IPS DF 6.9 (cell line): ENCODE measurements at places on chromosomes 3 and 15.

DNA sequence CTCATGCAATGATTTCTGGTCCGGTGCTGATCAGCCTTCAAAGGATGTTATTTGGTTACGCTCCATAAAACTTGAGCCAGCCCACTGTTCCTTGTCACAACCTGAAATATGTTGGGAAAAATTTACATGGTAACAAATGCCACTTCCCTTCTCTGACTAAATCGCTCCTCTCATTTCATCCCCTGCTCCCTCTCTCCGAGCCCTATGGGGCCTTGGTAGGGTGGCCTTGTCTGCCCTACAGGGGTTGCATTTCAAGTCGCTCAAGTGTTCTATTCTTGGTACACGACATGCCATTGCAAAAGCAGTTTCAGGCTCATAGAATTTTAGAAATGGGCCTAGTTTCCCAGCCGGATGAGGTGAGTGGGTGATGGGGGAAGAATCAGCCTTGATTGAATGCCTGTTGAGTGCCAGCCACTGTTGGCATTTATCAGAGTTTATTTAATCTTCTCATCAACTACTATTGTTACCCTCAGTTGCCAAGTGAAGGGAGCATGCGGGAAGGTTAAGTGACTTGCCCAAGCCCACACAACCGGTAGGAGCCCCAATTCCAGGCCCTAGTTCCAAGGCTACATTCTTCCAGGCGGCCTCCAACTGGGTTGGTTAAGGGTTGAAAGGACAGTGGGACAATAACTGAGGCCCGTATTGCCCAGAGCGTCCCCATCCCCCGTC, 961 bp upstream of the ABHD2 start:
- DNase-seq: no peak

DNA sequence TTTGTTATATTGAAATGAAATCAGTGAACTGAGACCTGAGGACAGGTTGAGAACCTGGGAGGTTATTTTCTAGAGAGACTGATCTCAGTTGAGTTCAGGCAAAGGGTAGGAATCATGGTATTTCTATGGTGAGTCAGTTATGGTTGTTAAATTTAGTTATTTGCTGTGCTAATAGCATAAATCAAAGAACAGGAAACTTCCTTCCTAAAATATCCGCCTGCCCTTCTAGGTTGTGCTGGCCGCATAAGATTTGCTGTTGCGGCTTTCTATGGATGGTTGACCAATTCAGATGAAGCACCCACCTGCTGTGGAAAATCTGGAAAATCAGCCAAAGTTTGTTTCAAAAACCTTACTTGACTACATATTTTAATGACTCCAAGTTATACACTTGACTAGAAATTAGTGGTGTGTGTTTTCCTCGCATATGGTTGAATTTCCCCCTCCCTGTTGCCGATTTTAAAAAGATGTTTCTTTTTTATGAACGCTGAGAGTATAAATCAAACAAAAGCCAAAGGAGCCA, 52.6 kb downstream of the PLCL2 start:
- no peak for DNase-seq

DNA sequence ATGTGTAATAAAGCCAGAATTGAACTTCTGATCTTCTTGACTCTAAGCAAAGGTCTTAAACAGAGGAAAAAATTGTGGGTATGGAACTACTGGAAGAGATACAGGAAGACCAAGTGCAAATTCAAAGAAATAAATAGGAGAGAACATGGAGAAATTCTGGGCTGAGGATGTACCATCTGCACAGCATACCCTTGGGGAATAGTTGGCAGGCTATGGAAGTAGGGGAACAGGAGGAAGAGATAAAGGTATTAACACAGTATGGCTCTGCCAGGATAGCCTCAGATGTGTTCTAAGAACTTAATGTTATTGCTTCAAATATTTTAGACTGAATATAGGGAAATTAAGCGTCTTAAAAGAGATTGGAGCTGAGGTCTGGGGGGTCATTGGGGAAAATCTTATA, 485.4 kb downstream of the CNTN3 start:
- DNase-seq: no peak

GRCh38 chr3:58073301-58074108, 65.3 kb downstream of the FLNB start:
- no peak for DNase-seq

- no peak for DNase-seq
These were observed 2.7 kb downstream of the HERC1 start for GRCh38 chr15:63831041-63831440.

- DNase-seq: no peak
These were observed at the start of gene CHSY1 for GRCh38 chr15:101251830-101252820. Gene CHSY1, minus strand, starts transcription at chr15:101252048. Its CDS starts 592 bp downstream, at chr15:101251456.

DNA sequence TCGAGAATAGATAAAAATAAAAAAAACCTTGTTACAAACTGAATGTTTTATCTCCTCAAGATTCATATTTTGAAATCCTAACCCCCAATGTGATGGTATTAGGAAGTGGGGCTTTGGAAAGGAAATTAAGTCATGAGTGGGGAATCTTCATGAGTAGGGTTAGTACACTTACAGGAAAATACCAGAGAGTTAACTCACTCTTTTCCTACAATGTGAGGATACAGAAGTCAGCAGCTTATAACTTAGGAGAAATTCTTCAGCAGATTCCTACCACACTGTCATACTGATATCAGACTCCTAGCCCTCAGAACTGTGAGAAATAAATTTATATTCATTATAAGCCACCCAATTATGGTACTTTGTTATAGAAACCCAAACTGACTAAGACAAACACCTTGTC, 453.1 kb downstream of the GBE1 start:
- no peak for DNase-seq

DNA sequence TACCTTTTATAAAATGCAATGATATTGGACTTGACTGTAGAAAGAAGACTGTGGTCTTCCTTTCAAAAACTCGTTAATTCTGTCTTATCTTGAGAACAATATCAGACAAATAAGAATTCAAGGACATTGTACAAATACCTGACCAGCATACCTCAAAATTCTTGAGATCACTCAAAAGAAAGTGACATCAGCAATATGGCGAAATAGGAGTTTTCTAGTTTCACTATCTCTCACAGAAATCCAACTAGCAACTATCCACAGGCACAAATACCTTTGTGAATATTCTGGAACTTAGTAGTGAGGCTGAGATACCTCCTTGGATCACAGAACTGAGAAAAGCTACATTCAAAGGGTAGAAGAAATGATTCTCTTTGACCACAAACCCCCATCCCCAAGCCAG, 419.7 kb downstream of the ZNF385D start:
- no peak for DNase-seq

- DNase-seq: no peak
These were observed 4.7 kb upstream of the COPB2 start for GRCh38 chr3:139394116-139394515.

DNA sequence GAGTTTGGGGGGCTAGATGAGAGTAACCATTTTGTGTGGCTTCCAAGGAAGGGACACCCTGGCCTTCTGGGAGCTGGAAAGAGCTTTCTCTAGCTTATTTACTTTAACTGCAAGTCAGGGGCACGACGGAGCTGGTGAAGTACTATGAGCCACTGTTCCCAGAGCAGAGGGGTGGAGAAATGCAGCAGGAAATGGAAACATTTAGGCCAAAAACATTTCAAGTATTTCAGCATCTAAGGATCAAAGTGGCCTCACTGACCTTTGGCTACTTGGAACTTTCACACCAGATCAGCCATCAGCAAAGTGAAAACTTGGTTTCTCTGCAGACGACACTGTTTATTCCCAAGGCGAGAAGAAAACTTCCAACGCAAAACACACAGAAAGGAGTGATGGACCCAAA, 7.9 kb downstream of the DGKG start:
- no peak for DNase-seq

- no peak for DNase-seq
These were observed 26.6 kb upstream of the FLNB start for GRCh38 chr3:57981483-57982087.

GRCh38 chr3:154786724-154787123, 293.4 kb upstream of the MME start:
- DNase-seq: no peak

GRCh38 chr3:151275091-151275490, 3.3 kb downstream of the P2RY14 start:
- DNase-seq: no peak

DNA sequence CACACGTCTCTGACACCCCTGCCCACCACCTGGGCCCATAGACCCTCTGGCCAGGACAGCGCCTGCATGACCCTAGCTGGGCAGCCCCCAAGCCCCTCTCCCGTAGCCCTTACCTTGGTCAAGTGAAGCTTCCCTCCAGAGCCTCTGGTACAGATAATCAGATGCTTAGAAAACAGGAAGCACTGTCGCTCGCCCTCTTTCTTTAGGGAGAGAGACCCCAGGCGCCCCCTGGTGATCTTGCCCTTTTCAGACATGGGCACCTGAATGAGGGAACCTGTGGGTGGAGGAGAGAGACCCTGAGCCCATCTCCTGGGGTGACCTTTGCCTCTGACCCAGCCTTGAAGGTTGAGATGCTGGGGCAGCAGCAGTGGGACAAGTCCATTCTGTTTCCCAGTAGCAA, 65.4 kb downstream of the RASGRF1 start:
- no peak for DNase-seq

DNA sequence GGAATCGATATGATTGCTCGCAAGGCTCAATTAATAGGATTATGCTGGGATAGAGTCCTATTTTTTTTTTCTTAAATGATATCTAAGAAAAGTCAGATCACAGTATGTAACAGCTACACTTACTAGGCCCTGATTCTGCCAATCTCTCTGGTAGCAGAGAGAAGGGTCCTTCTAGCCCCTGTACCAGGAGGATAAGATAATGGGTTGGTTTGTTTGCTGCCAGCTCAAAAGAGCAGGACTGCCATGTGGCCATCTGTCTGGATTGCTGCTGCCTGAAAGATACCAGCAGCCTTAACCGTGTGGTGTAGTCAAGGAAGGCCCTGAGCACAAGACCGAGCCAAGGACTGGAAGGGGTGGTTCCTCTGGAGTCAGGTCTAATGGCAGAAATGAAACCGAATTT, 236.4 kb downstream of the KLF13 start:
- DNase-seq: no peak

- DNase-seq: no peak
These were observed 280.3 kb downstream of the ZPLD1 start for GRCh38 chr3:102715030-102715697.

DNA sequence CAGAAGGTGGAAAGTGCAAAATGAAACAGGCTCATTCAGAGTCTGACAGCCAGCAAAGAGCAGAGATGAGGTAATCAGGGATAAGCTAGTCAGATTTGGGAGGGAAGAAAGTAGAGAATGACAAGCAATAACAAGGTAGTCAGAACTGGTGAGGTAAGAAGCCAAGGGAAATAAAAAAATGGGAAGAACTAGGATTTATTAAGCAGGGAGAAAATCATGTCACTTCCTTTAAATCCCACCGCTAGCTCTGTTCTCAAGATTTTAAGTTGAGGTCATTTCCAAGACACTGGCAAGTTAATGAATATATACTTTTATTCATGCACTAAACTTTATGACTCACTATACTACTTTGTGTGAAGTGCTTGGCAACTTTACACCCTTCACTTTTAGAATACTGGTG, 1106.8 kb downstream of the IGSF11 start:
- no peak for DNase-seq

DNA sequence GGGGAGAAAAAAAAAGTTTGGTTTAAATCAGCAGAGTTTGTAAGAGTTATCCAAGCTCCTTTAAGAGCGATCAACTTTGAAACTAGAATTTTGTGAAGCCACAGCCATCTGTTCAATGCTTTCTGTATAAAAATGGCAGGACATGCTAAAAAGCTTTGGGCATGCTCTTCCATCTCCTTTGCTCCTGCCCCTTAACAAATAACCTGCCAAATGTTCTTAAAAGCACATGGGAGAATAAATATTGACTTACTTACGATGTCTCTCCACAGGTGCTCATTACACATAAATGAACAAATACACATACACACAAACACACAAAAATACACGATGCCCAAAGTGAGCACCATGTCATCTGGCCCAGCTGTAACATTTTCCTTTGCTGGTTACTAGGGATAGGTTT, 211.8 kb upstream of the DPH6 start:
- DNase-seq: no peak
